ENCODE measurements at places on chromosomes 7 and 10.

GRCh38 chr10:34959321-34959720 is 130.8 kb downstream of the CUL2 start:
- no peak for DNase-seq

DNA sequence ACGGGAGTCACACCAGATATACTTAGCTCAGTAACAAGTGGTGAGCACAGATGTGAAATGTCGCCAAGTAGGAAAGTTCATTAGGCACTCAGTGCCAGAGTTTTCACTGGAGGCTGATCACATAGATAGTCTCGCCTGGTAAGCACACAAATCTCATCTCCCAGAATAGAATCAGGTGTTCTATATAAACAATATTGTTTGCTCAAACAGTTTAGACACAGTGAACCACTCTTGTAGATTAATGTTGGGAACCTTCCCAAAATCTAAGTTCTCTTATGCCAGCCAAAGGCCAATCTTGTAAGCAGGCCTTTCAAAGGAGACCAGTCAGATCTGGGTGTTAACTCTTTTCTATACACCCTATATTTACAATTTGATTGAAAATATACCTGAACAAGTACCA is 716.5 kb upstream of the GRM3 start:
- DNase-seq: no peak

GRCh38 chr7:66747881-66748511 is 7.5 kb downstream of the RABGEF1 start:
- DNase-seq: no peak

DNA sequence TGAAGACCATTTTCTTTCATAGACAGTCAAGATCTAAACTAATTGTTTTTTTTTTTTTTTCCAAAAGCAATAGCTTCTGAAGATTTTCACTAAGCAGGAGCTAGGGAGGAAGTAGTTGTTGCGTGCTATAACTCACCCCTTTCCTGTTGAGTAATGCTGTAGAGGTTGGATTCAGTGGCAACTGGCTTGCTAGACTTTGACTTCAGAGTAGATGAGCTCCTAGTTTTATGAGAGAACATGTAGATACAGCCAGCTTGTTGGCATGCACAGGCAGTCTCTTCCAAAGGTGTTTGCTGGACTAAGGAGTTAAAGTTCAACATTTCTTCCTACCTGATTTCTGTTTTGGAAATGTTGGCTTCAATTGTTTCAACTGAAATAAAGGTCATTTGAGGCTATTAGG is 66.2 kb upstream of the MXI1 start:
- DNase-seq: no peak

DNA sequence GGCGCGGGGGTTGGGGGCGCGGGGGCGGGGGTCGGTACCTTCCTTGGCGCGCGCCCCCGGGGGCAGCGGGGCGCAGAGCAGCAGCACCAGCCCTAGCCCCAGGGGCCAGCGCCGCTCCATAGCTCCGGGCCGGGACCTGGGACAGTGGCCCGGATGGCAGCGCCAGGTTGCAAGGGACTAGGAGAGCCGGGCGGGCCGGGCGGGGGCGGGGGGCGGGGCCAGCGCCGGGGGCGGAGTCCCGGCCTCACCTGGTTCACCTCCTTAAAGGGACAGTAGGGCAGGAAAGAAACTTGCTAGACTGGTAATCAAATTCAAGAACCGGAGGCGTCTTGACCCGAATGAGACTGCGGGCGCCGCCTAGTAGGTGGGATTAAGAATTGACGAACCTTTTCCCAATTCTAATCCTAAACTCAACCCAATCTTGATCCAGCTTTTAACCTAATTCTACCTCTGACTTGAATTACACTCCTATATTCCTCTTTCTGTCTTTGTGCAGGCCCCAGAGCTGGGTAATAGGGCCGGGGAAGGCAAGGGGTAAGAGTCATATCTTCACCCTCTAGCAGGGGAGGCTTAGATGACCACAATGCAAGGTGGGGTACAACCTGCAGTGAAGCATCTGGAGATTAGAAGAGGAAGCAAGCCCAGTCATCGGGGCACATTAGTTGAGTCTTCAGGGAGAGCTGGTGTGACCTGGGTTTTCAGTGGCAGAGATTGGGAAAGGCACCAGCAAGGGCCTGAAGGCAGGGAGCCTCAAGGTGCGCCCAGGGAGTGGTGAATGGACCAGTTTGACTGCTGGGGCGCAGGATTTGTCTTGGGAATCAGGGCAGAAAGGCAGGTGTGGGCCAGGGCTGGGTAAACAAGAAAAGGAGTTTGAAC is at the start of gene EPHA1:
EPHA1 (minus strand) TSS at position 171 of the 876 bp plus-strand sequence; CDS start at position 120, 51 bp downstream.
- no peak for DNase-seq

All from SHP77 treated with DMSO at 0.1 percent for 48 hours (cell line).